ENCODE measurements at places on chromosomes 3 and 15. TPM values are rescaled to one million over a fixed set of nuclear protein-coding genes. Genes with fewer than 3 reads are reported as not detected.

MYEF2 gene
- 27.7 TPM for total RNA-seq

FETUB gene
- not detected for total RNA-seq

TMEM212 gene
- total RNA-seq = not detected

IQGAP1 gene
- total RNA-seq = 181 TPM

DNA sequence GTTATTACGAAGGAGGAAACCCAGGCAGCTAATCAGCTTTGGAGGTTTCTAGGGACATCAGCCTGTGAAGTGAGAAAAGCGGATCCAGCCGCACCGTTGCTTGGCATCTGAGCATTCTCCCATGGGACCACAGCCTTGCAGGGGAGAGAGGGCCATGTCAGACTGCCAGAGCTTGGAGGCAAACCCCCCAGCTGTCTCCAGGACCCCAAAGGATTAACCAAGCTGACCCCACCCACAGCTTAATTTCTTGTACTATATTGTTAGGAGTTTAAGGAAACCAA lies 5.1 kb downstream of the IGDCC3 start:
- DNase-seq = no peak
- H3K36me3 ChIP-seq = no peaks in the 10 kb centered on the region
- no peak overlapping the region for H3K4me3 ChIP-seq
- peaks cover 8% of the 10 kb centered on the region for H3K4me1 ChIP-seq
- peaks cover 38% of the 10 kb centered on the region for H3K27me3 ChIP-seq

DNA sequence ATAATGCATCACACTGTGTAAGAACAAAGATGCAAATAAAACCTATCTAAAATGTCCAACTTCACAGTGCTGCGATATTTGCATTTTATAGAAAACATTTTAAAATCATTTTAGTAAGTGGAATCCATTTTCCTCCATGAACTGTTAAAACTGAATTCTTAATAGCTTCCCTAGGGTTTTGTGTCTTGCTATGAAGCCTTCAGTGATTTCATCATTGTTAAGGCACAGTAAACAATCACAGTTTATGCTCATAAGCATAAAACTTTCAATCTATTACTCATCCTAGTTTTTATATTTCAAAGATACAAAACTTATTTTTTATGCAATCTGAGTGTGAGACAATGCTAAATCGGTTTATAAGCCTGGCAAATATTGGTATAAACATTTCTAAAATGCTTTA lies 509.7 kb downstream of the TUSC7 start:
- no peak for DNase-seq
- no peaks in the 10 kb centered on the region for H3K36me3 ChIP-seq
- H3K27me3 ChIP-seq = no peaks in the 10 kb centered on the region
- H3K27ac ChIP-seq = no peak overlapping the region

DNA sequence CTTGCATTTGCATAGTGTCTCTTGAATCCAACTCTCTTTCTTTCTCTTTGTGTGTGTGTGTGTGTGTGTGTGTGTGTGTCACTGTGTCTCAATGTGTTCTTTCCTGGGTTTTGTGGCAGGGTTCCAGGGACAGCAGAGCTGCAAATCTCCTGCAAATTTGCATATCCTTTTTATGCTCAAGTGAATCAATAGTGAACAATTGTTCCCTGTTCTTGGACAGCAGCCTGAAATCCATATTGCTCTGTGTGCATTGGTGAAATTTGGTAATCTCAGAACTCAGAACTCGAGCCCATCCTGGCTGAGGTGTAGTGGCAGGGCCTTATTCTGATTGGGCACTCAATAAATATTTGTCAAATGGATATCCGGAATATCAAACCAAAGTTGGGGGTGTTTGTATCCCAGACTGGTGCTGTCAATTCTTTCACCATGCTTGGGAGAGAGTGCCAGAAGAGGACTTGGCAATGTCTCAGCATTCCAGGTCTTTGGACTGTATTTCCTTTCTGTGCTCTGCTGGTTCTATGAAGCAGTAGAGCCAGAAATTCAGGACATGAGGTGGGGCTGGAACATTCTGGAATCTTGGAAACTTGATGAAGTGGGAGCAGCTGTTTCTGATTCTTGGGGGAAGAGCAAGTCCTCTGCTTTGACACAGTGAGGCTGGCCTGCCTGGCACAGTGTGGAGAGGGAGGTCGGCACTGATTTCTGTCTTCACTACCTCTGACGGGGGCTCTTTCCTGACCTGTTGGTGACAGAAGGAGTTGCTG lies 380.6 kb upstream of the C2CD4B start:
- no peak overlapping the region for H3K4me3 ChIP-seq
- no peaks in the 10 kb centered on the region for H3K36me3 ChIP-seq
- H3K27ac ChIP-seq = no peak overlapping the region
- H3K27me3 ChIP-seq = peaks cover 2% of the 10 kb centered on the region
- no peaks in the 10 kb centered on the region for H3K4me1 ChIP-seq

DNA sequence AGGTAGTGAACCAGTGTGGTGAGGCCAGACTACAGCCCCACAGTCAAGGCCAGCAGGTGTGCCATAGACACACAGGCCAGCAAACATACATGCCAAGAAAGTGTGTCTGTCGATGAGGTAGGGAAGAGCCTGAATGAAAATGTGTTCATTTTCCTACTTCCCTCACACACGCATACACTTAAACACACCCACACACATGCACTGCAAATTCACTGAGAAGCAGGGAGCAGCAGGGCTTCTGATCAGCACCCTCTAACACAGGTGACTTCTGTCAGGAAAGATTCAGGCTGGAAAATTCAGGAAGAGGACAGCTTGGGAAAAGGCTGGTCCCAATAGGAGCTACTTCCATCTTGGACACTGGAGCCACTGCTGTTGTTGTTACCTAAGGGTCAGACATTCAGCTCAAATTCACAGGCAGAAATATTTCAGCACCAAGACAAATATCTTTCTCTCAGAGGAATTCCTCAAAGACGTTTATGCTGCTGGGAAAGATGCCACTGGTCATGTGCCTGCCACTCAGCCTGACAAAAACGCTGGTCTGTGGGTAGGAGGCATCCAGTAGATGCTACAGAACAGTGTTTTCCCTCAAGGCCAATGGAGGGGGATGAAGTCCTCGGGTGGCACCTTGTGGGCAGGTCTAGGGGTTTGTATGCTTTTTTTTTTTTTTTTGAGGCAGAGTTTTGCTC lies 40.9 kb upstream of the LARS2 start:
- no peak overlapping the region for H3K4me3 ChIP-seq
- H3K36me3 ChIP-seq = no peaks in the 10 kb centered on the region
- H3K4me1 ChIP-seq = no peaks in the 10 kb centered on the region
- H3K27me3 ChIP-seq = no peaks in the 10 kb centered on the region
- DNase-seq = no peak

- H3K27ac ChIP-seq = no peak overlapping the region
Observed at GRCh38 chr3:189948724-189949045, 172.0 kb downstream of the P3H2 start.

DNA sequence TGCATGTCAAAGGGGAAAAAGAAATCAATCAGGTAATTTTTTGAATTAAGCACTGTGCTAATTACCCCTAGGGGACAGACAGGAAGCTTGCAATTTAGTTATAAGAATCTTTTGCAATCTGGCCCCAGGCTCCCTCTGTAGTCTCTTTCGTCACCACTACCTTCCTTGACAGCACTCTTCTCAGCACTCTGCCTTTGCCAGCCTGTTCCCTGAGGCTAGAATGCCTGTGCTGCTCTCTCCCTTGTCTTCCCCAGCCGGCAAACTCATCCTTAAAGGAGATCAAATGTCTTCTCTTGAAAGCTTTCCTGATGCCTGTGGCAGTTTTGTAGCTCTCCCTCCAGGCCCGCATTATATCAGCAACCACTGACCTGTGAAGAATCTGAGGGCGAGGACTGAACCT lies 32.4 kb upstream of the PRTG start:
- peaks cover 11% of the 10 kb centered on the region for H3K27me3 ChIP-seq
- H3K27ac ChIP-seq = no peak overlapping the region
- H3K4me3 ChIP-seq = no peak overlapping the region
- H3K4me1 ChIP-seq = no peaks in the 10 kb centered on the region
- DNase-seq = no peak

GRCh38 chr3:158050461-158050860 lies 55.8 kb downstream of the SHOX2 start:
- no peak for DNase-seq
- H3K4me1 ChIP-seq = no peaks in the 10 kb centered on the region
- no peak overlapping the region for H3K27ac ChIP-seq

DNA sequence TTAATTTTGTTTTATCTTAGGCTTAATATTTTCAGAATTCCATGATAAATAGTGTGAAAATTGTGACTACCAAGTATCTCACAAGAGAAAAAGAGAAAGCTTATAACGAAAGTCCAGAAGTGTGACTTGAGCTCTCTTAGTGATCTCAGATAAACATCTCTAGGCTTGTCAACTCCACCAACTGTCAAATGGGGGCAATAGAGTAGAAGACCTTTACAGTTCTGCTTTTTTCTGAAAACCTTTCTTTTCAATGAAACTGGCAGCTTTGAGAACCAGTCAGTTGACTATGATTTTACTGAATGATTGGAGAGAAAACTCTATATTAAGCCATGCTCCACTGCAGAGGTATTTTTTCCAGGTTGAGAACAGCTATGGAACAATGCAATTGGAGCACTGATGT lies 119.2 kb upstream of the TP63 start:
- H3K4me1 ChIP-seq = peaks cover 11% of the 10 kb centered on the region
- H3K36me3 ChIP-seq = no peaks in the 10 kb centered on the region
- no peak for DNase-seq
- H3K27me3 ChIP-seq = peaks cover 2% of the 10 kb centered on the region
- H3K4me3 ChIP-seq = no peak overlapping the region

DNA sequence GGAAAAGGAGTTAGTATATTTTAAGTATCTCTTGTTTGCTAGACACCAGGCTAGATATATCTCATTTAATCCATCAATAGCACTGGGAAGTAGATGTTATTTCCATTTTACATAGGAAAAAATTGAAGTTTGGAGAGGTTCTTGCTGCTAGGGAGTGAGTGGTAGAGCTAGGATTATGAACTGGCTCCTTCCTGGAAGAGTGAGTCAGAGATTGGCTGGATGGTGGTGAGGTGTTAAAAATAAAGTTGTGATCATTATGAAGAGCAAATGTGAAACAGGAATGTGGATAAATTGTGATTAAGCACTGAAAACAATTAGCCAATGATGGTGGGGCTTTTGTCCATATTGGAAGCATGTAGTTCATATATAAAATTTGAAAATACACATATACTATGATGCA lies 234.2 kb downstream of the WNT5A start:
- H3K4me1 ChIP-seq = no peaks in the 10 kb centered on the region
- H3K27me3 ChIP-seq = peaks cover 4% of the 10 kb centered on the region
- H3K27ac ChIP-seq = no peak overlapping the region
- no peak overlapping the region for H3K4me3 ChIP-seq

DNA sequence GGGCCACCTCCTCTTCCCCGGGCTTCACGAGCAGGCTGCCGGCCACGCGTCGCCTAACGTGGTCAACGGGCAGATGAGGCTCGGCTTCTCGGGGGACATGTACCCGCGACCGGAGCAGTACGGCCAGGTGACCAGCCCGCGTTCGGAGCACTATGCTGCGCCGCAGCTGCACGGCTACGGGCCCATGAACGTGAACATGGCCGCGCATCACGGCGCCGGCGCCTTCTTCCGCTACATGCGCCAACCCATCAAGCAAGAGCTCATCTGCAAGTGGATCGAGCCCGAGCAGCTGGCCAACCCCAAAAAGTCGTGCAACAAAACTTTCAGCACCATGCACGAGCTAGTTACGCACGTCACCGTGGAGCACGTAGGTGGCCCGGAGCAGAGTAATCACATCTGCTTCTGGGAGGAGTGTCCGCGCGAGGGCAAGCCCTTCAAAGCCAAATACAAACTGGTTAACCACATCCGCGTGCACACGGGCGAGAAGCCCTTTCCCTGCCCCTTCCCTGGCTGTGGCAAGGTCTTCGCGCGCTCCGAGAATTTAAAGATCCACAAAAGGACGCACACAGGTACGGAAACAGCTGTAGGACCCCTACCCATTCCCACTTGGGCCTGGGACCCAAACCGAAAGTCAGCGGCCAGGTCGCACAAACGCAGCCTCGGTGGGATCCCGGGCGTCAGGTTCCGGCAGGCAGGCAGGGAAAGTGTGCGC lies 1.5 kb downstream of the ZIC1 start:
- no peak overlapping the region for H3K27ac ChIP-seq
- H3K4me1 ChIP-seq = peaks cover 44% of the 10 kb centered on the region
- peaks cover 73% of the 10 kb centered on the region for H3K27me3 ChIP-seq
- DNase-seq = peak; percentile 31

DNA sequence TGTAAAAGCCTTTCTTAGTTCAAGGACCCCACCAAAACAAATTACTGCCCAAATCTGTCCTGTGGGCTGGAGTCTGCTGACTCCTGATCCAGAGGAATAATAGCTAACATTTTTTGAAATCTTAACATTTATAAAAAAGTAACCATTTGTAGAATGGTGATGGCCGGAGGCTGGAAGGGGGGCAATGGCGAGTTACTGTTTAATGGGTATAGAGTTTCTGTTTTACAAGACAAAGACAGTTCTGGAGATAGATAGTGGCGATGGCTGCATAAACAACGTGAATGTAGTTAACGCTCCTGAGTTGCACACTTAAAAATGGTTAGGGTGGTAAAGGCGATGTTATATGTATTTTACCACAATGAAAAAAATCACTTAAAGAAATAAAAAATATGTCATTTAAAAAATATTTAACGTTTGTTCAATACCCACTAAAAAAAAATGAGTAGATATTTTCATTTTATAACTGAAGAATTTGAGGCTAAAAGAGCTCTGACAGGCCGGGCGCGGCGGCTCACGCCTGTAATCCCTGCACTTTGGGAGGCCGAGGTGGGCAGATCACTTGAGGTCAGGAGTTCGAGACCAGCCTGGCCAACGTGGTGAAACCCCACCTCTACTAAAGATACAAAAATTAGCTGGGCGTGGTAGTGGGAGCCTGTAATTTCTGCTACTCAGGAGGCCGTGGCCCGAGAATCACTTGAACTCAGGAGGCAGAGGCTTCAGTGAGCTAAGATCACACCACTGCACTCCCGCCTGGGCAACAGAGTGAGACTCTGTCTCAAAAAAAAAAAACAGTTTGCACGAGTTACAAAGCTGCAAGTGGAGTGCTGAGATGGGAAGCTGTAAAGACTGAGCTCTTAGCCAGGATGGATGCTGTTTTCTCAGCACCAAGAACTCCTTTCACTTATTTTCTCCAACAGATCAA lies 37.6 kb downstream of the IGF2BP2 start:
- H3K27me3 ChIP-seq = no peaks in the 10 kb centered on the region
- no peak overlapping the region for H3K4me3 ChIP-seq
- DNase-seq = no peak
- H3K4me1 ChIP-seq = no peaks in the 10 kb centered on the region
- H3K36me3 ChIP-seq = no peaks in the 10 kb centered on the region

- H3K27me3 ChIP-seq = peaks cover 3% of the 10 kb centered on the region
- peaks cover 5% of the 10 kb centered on the region for H3K4me1 ChIP-seq
- H3K27ac ChIP-seq = no peak overlapping the region
- H3K4me3 ChIP-seq = no peak overlapping the region
- H3K36me3 ChIP-seq = peaks cover 15% of the 10 kb centered on the region
Observed at GRCh38 chr15:99029341-99030144, 22.0 kb upstream of the PGPEP1L start.

Data from activated CD4-positive, alpha-beta T cell treated with anti-CD3 and anti-CD28 coated beads for 36 hours (primary cell).